ENCODE measurements at places on chromosomes 16 and 17.

GRCh38 chr16:11478431-11479119 is 108.1 kb downstream of the LITAF start:
- no peak for DNase-seq

- no peak for DNase-seq
These were observed 5.6 kb downstream of the GNG13 start for GRCh38 chr16:794853-795466.

GRCh38 chr16:23771027-23771426 is 16.2 kb downstream of the CHP2 start:
- DNase-seq, result no peak

- DNase-seq, result no peak
These were observed 7.6 kb upstream of the PHKG2 start for GRCh38 chr16:30740364-30741251.

GRCh38 chr17:32960815-32961214 is 30.8 kb upstream of the SPACA3 start:
- no peak for DNase-seq

DNA sequence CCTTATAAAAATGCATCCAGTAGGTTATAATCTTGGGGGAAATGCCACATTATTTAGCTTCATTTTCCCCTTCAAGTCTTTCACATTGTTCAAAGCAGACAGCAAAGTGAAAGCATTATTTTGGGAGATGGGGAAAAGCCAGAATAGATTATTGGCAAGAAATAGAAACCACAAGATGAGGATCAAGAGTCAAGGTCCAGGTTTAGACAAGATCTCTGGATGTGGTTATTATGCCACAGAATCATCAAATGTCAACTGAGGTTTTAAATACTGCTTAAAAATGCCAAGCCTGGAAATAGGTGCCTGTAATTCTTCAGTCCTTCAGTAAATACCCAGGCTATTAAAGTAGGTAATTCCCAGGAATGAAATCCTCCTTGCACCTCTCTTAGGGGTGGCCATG is 65.1 kb upstream of the ALOX12 start:
- DNase-seq, result no peak

All from posterior cingulate gyrus (tissue), 11 donors.